G401 (cell line): ENCODE measurements at places on chromosomes 12 and 14.
A peak's percentile ranks its signal among the peaks of the same experiment; 100 is the strongest.

- peak; percentile 54 for DNase-seq
Measured at GRCh38 chr12:116053479-116054200, 223.9 kb downstream of the MED13L start.

- DNase-seq = no peak
Measured at GRCh38 chr14:99571303-99571986, 32.6 kb downstream of the CCDC85C start.

GRCh38 chr12:130161261-130162243 is 712 bp upstream of the FZD10 start:
- no peak for DNase-seq

- no peak for DNase-seq
Measured at GRCh38 chr12:27340971-27341370, 8.3 kb downstream of the BMAL2 start.

DNA sequence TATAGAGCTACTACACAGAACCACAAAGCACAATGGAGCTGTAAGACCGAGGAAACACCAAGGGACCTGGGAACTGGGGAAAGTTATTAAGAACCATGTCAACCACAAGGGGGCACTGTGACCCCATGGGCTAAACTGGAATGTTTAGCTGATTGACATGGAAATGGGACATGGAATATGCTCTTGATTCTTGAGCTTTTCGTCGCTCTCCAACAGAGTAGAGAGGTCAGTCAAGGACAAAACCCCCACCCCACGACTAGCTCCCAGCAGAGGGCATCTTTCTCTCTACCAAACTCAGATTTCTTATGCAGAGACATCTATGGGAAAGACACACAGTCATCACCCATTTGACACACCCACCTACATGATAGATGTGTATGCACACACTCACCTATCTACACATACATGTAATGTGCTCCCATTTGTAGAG is 10.1 kb downstream of the NDRG2 start:
- peak; percentile 94 for DNase-seq
